Muscle of leg (tissue), 16 donors: ENCODE measurements at places on chromosomes 16 and 17. TPM values are rescaled to one million over a fixed set of nuclear protein-coding genes. Genes with fewer than 3 reads are reported as not detected.

The SEPTIN12 gene
- polyA plus RNA-seq: not detected

The HAS3 gene
- polyA plus RNA-seq: 1.3 TPM

- DNase-seq: no peak
Observed at GRCh38 chr16:28139530-28139929, 72.2 kb downstream of the XPO6 start.

DNA sequence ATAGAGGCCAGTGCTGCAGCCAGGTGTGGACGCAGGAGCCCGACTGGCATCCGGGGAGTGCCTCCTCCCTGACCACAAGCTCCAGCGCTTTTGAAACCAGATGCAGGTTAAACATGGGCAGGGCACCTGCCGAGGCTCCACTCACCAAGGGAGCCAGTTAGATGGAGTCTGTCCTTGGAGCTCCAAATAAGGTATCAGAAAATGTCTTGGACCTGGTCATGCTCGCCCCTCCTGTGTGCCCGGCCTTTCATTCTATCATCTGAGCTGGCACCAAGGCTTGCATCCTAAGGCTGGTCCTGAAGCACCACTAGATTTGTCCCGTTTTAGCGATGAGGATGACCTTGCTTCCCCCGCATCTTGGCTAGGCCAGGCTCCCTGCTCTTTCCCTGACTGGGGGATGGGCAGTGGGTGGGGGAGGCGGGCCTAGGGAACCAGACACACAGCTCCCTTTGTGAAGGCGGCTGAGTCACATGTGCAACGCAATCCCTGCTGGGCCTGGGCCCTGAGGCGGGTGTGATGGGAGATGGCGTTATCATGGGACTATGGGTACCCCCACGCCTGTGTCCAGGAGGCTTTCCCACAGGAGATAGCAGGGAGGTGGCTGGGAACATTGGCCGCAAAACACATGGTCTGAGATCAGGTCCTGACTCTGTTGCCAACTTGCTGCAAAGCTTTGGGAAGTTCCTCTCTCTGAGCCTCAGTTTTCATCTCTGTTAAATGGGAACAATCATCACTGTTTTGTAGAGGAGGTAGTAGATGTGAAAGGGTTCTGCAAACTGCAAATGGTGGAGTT is 5.0 kb upstream of the ADGRG1 start:
- no peak for DNase-seq

- no peak for DNase-seq
Observed at GRCh38 chr17:67248291-67248690, 3.3 kb upstream of the HELZ start.

GRCh38 chr17:1718362-1719165 is 5.9 kb upstream of the WDR81 start:
- DNase-seq: peak; percentile 39

DNA sequence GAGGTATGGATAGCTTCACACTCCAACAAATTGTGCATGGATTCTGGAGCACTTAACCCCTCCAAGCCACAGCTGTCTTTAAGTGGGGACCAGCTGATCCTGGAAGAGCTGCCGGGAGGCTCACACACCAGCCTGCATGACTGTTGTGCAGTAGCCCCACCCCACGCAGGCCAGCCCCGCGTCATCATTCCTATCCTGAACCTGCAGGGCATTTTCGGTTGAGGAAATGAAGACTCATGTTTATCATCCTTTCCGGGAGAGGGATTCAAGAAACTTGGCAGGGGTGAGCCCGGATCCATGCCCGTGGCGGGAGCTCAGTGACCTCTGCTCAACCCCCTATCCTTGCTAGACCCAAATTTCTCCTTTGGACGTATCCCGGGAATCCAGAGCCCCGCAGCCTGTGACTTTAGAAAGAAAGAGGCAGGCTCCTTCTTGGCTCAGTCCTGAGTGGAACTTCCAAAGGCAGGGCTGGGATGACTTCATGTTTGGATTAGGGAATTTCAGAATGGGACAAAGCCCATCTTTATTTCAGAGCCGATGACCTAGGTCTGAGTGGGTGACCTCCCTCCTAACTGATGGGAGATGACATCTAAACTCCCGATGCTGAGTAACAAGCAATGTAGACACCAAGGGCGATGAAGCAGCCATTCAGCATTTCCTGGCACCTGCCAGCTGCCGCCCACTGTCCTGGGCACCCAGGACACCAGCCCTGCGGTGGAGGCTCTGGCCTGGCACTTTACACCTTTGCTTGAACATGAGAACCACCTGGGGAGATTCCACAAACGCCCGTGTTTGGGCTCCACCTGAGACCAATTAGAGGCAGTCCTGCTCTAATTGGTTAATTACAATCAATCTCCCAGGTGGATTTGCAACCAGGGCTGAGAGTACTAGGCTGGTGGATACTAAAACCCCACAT is 43.3 kb upstream of the CMIP start:
- no peak for DNase-seq
